ENCODE measurements at places on chromosomes 1 and 21.

DNA sequence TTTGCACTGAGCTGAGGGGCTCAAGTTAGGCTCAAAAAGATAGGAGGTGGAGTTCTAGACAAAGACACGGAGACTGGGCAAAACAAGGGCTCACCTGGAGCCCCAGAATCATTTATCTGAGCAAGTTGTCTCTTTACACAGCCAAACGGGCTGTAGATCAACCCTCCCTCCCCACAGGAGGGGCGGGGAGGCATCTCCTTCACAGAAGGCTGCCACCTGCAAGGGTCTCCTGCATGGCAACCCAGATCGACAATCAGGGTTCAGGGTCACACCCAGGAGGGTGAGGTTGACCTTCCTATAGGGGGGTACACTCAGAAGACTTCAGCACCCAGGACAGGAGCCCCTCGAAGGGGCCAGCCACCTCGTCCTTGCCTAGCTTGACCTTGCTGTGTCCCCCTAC, 84.0 kb downstream of the CD247 start:
- no peak for DNase-seq

DNA sequence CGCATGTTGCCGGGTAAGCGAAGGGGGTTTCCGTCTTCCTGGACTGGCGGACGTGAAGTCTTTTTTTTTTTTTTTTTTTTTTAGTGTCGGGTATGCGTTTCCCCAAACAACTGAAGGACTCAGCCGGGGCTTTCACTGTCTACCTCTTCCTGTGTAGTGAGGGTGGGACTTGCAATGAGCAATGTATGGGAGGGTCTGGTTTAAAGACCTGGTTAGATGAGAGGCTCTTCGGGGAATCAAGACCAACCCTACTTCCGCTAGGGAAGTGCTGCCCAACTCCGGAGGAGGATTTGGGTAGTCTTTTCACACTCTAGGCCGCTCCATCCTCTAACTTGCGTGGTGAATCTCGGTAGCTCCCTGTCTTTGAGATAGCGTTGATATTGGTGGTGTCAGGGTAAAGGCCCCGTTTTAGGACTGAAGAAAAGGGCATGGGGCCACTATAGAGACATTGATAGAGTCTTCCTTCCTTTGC, 754 bp downstream of the PRRC2C start:
- no peak for DNase-seq

DNA sequence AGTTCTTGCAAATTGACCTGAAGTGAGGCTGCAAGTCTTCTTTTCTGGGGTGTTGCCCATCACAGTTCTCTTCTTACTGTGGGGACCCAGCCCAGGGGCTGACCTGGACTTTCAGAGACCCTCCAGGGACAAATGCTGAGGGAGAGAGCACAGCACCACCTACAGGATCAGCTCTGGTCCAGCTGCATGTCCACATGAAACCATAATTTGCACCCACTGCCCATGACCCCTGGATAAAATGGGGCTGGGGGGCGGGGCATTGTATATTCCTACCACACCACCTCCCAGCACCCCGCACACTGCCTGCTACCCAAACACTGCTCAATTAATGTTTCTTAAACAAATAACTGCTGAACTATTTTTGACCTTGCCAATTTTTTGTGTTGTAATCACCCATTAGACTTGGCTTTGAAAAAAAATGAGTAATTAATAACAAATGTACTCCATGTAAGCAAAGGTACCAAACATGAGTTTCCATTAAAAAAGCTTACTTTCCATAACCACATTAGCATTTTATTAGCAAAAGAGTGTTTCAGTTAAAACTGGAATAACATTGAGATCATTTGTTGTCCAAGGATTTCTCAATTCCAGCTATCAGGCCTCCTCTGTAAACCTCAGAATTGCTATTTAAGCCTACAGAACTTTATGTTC, 168.0 kb upstream of the RAB4A start:
- DNase-seq, result no peak

DNA sequence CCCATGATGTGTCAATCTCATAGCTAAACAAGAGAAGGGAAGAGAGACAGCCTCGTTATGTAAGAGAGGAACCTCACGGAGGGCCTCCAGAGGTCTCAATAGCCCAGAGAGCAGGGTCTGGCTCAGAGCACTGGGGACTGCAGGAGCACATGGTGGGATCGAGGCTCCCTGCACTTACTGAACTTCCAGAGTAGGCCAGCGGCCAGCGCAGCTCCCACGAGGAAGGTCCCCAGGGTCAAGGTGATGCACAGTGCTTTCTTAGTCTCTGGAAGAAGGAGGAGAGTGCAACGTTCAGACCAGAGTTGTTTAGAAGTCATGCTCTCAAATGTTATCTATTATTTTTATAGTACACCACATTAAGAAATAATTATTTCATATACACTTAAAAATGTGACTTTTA, 18.6 kb downstream of the TMPRSS2 start:
- no peak for DNase-seq

DNA sequence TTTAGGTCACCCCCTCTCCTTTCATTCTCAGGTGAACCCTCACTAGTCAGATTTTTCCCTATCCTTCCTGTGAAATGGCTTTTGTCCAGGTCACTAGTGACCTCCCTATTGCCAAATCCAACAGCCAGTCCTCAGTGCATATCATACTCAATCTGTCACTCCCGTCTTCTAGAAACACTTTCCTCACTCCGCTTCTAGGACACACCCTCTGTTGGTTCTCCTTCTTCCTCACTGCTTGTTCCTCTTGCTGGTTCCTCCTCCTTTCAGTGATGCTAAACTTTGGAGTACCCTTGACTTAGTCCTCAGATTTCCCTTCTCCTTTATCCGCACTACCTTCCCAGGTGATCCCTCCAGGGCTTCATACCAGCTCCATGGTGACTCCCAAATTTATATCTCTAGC, 94.3 kb downstream of the RNF220 start:
- DNase-seq, result no peak

GRCh38 chr1:153533689-153534201, 2.0 kb downstream of the S100A6 start:
- DNase-seq, result no peak

DNA sequence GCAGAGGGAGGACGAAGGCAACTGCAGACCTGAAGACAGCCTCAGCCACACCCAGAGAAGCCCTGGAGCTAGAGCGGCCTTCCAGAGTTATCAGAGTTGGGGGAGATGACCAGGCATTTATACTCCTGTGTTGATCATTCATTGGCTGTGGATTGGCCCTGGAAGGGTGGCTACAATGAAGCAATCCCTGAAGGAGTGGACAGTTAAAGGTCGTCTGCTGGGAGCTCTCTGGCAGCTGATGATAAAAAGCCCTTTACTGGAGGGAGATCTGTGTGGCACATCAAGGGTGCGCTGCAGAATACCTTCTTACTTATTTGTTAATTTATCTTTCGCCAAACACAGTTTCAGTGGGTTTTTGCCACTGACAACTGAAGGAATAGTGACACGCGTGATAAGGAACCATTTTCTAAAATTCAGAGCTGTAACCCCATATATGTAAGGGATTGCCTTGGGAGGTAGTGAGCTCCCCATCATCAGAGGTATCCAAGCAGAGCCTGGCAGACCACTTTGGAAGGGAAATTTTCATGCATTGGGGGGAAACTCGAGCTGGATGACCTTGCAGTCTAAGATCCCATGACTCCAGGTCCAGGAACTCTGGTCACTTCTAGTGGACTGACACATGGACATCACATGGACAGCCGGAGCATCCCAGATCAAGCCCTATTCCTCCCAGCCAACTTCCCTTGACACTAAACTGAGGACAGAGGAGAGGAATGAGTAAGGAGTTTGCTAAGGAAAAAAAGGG, 126.4 kb upstream of the GADD45A start:
- no peak for DNase-seq

DNA sequence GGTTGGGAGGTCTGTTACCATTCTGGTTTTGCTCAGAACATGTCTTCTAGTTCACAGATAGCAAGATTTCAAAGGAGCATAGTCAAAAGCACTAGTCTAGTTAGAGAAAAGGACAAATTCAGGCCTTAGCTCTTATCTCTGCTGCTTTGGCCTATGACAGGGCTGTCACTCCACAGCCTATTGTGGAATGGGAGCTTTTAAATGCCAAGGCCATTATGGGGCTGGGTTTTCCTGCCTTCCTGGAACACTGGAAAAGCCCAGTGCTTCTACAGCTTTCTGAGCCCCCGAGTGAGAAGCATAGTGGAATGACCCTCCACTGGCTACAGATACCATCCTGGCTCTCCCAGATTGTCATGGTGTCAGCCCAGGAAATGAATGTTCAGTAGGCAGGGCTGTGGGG, 9.3 kb downstream of the MTFR1L start:
- DNase-seq, result no peak

DNA sequence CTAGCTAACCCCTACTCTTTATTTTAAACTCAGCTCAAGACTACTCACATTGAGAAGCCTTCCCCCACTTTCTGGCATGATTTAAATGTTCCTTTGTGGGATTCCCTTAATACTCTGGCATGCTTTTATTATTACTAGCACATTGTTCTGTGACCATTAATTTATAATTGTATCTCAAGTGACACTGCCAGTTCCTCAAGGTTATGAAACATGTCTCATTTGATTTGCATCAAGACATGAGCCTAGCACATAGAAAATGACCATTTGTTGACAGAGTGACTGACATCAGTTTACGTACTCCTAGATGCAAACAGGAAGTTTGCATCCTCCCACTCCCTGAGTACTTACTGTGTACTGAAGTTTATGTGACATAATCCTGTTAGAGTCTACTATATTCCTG, 15.2 kb downstream of the RGS4 start:
- DNase-seq, result no peak

- no peak for DNase-seq
Measured at GRCh38 chr1:219666242-219666641, 53.3 kb upstream of the ZC3H11B start.

GRCh38 chr1:6358757-6359201, 34.8 kb downstream of the ACOT7 start:
- no peak for DNase-seq

- no peak for DNase-seq
Measured at GRCh38 chr1:94622757-94623156, 81.2 kb upstream of the F3 start.

GRCh38 chr1:210214573-210215409, 17.8 kb upstream of the SERTAD4 start:
- no peak for DNase-seq

Data from NCI-H1930 (cell line).